NCI-H1092 (cell line): ENCODE measurements at places on chromosomes 16 and 17.

GRCh38 chr17:79695797-79696609 is 34.7 kb upstream of the ENPP7 start:
- DNase-seq = no peak

DNA sequence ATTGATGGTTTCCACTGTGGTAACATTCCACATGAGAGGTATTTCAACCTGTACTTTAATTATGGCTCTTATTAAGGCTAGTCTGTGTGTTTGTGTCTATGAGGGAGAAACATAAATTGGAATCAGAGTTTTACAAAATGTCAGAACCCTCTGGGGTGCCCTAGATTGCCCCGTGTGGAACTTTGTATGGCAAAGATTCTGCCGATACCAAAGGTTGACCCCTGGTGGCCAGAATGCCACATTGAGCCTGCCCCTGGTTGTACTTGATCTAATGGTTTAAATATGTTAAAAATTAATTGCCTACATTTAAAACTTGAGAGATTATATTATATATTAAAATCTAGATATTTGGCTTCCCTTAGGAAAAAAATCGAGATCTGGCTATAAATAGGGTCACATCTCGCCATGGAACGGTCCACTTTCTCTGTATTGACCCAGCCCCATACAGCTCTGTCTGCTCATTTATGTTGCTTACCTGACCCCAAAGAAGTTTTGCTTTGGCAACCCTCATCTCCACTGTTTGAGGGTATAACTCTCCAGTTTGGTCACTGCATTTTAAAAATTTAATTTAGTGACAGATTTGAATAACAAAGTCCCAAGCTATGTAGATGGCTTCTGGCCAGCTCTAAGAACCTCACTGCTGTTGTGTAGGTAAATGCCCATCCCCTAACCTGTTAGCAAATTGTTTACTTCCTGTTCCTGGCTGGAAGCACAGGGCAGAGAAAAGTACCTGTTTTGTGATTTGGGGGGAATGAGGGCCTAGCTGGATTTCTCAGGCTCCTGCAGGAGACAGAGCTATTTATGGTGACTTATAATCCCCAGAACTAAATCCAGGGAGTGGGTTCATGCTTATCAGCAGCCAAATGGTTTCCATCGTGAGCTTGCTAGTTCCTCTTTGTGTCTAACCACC is 95.0 kb downstream of the PLCG2 start:
- DNase-seq = no peak

DNA sequence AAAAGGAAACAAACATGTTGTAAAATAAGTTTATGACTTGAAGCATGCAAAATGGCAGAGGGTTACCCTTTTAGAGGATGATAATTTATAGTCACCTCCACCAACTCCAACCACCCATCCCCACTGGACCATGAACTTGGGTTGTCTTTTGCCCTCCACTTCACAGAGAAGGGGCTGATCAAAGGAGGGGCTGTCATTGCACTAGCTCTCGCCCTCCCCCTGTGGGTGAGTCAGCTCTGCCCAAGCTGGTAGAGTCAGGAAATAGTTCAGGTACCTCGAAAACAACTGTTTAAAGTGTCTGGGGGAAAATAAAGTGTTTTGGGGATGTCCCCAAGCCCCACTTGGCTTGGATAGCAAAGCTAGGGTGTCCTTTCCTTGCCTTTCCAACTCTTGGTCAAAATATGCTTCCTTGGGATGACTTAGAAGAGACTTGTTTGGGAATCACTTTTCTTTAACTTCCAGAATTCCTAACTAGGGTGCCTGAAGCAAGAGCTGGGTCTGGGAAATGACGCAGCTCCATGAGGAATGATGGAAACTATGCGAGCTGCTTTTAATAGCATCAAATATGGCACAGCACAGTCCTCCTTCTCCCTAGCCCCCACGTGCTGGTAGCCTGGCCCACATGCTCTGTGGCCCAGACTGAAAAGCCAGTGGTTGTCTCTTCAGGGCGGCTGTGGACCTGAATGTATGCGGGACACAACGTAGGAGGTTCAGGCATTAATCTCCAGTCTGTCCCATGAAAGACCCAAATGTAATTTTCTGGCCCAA is 40.7 kb downstream of the TBX4 start:
- DNase-seq = no peak

DNA sequence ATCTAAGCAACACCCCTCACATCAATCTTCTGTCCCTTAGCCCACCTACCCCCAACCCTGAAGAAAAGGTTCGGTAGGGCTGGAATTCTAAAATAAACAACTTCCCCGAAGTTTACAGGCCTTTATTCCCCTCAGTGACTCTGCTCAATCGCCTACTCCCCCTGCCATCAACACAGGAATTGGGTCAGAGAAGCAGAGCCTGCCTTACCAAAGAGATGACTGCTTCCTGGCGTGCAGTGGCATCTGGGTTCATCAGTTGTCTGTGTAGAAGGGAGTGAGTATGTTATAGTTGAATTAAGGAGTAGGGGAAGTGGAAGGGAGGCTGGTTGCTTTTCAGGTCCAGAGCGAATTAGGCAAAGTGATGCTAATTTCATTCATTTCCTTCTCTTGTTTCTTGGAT is 12.7 kb downstream of the HEATR9 start:
- DNase-seq = no peak

DNA sequence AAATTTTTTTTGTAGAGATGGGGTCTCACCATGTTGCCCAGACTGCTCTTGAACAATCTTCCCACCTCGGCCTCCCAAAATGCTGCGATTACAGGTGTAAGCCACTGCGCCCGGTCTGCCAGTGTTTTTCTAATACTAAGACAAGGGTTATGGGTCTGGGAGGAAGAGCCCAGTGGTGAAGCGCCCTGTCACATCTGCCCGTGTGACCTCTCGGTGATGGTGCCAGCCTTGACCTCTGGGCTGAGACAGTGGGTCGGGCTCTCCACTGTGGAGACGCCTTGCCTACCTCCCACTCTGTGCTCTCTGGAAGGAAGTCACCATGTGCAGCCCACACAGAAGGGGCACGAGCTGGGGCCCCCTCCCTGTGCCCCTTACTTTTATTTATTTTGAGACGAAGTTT is 5.1 kb upstream of the BAIAP2 start:
- no peak for DNase-seq

DNA sequence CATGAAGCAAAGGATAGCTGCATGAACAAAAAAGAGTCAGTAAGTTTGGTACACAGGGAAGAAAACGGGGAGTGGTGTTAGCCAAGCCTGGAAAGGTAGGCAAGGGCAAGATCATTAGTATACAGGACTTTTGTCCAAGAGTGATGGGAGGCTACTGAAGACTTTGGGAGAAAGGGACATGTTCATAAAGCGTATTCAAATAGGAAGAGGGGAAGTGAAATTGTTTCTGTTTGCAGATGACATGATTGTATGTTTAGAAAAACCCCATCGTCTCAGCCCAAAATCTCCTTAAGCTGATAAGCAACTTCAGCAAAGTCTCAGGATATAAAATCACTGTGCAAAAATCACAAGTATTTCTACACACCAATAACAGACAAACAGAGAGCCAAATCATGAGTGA is 19.4 kb downstream of the CDYL2 start:
- DNase-seq = no peak

DNA sequence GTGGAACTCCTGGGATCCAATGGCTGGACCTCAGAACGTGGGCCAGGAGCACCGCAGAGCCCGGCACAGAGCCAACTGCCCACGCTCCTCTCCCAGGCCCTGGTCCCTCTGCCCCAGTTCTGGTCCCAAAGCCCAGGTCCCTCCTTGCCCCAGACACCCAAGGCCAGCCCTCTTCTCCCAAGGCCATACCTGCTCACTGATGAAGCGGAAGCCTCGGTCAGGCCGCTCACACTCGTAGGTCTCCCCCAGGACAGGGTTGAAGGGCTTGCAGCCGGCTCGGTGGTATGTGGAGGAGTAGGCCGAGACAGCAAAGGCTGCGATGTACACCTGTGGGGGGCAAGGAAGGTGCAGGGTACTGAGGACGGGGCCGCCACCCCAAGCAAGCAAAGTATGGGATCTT is 8.5 kb downstream of the OSBPL7 start:
- DNase-seq = no peak

DNA sequence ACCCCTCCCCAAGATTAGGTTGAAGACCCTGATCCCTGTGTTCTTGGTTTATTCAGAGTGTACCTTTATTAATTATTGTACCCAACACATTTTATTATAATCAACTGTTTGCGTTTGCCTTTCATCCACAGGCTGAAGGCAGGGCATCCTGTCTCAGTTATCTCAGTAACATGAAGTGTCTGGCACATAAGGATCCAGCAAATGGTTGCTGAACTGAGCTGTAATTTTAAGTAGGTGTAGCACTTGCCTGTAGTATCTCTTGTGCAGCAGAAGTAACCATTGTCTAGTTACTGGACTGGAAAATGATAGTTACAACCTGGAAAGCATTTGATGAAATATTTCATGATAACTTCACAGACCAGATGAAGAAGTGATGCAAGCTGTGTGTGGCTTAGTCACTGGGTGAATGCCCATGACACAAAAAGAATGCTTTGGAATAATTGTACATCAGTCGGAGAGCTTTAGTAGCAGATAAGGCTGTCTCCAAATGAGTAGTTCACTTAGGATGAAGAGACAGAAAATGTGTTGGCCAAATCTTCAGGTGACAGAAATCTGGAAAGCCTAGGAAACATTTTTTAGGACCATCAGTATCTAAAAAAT is 56.6 kb downstream of the ESRP2 start:
- no peak for DNase-seq

GRCh38 chr17:33506889-33507650 is 214.0 kb upstream of the ASIC2 start:
- no peak for DNase-seq

DNA sequence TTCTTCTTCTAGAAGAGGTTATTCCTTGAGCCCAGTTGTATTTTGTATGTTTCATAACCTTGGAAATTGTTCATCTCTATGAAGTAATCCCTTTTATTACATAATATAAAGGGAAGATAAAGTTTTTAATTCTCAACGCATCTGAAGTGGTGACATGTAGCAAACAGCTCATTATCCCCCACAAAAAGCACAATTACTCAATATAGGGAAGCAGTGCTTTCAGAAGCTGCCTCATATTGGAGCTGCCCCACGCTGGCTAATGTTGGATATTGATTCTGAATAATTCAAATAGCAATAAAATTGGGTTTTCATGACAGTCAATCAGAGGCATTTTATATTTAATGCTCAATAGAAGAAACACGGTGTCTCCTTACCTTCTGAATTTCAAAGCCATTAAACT is 604.3 kb upstream of the RBFOX1 start:
- DNase-seq = no peak

GRCh38 chr16:35678-36305 is 17.6 kb downstream of the POLR3K start:
- DNase-seq = no peak

GRCh38 chr16:1351582-1352362 is at the start of the genes GNPTG and TSR3:
Gene GNPTG (plus strand): TSS chr16:1351931. CDS start chr16:1351966, 35 bp downstream.
Gene TSR3 (minus strand): TSS chr16:1351878. CDS start chr16:1351804, 74 bp downstream.
- DNase-seq = peak; percentile 86

GRCh38 chr16:54265575-54266107 is 20.9 kb downstream of the IRX3 start:
- no peak for DNase-seq

DNA sequence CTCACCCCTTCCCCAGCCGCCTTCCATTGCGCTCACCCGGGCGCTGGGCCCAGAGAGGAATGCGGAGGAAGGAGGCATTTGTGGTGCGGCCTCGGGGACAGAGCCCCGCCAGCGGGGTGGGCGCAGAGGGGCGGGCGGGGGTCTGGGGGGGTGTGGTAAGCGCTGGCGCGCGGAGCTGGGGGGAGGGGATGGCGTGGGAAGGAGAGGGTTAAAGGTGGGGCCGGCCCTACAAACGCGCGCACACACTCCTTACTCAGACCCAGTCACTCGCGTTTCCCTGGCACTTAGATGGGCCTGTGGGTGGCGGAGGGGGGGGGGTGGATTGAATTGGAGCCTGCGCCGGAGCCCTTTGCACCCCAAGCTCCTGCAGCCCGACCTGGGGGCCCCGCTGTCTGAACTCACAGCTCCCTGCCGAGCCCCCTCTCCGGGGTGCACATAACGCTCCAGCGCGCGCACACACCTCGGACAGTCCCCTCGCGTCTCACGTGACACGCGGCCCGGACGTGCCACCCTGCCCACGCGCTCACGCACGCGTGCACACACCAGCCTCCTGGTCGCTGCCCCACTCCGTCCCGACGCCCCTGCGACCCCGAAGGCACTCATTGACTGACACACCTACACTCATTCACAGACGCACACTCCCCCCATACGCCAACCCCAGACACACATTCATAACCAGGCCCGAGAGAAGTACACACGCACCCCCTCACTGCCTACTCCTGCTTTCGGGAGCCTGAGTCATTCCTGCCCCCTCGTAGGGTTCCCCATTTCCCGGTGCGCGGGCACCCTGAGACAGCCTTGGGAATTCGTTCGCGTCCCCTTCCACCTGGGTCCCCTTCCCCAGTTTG is 844 bp downstream of the TBKBP1 start:
- DNase-seq = no peak

DNA sequence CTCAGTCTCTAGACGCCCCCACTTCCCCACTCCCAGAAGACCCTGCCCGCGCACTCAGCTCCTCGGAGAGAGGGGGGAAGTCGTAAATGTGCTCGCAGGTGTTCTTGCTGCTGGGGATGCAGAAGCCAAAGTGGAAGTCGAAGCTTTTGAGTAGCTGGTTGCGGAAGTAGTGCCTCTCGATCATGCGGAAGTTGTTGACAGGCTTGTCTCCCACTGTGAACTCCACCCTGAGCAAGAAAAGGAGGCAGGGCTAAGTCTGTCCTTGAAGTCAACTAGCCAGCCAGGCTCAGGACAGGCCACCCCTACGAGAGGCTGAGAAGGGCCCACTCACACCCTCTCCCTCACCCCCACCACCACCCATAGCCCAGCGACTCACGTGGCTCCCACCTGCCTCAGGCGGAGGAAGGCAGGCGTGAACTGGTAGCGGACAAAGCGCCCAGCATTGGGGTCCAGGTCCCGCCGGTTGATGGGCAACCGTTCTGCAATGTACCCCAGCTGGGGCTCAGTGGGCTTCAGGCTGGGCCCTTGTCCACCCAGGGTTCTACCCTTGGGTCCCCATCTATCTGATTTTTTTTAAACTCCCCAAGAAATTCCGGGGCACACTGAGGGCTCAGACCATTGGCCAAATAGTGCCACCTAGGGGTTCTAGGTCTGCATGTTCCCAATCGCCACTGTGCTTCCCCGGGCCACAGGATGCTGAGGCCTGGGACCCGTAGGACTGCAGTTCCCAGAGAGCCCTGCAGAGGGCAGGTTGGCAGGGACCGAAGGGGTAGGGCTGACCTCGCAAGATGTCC is 4.6 kb downstream of the UNC119 start:
- DNase-seq = peak; percentile 45
